ENCODE measurements at places on chromosomes 13 and 19.
A peak's percentile ranks its signal among the peaks of the same experiment; 100 is the strongest.

GRCh38 chr13:37175996-37176395 lies 70.5 kb upstream of the CSNK1A1L start:
- DNase-seq = peak; percentile 21

DNA sequence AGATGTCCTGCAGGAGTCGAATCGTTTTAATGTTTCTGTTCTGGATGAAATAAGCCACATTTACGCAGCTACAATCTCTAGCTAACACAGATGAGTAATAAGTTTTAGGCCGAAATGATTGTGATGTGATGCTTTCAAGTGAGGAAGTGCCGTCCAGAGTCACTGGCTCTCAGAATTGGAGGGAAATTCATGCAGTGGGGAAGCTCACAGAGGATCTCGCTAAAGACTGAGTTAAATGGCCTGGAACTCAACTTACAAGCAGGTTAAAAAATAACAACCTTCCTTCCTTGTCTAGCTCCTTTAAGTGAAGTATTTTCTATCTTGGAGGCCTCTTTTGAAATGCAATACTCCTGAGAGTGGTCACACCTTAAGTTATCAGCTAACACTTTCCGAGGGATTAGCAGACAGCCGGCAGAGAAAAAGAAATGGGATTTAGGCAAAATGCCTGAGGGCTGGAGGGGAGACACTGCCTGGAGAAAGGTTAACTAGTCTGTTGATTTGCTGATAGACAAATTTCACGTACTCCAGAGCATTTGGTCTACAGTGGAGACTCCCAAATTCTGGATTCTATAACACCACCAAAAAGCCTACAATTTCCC lies 74.2 kb downstream of the IRS2 start:
- DNase-seq = peak; percentile 60

- no peak for DNase-seq
Observed at GRCh38 chr13:30113551-30113950, 193.8 kb downstream of the KATNAL1 start.

GRCh38 chr19:3710265-3710812 lies 2.2 kb downstream of the TJP3 start:
- DNase-seq = peak; percentile 59

DNA sequence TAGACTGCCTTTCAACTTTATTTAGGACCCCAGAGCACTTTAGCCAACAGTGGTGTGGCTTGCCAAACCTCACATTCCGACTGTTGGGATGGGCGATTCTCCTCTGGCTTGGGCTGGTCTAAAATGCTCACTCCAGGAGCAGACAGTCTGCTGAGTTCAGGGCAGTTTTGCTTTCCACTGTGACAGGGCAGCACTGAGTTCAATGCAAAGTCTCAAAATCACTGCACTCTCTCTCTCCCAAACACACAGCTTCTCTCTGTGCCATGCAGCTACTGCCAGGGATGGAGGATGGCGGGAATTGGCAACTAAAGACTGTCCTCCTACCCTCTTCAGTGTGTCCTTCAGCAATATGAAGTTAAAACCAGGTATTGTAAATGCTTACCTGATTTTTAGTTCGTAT lies 13.2 kb downstream of the NAPSA start:
- DNase-seq = no peak

GRCh38 chr19:5927441-5927821 lies 13.4 kb downstream of the CAPS start:
- DNase-seq = no peak

DNA sequence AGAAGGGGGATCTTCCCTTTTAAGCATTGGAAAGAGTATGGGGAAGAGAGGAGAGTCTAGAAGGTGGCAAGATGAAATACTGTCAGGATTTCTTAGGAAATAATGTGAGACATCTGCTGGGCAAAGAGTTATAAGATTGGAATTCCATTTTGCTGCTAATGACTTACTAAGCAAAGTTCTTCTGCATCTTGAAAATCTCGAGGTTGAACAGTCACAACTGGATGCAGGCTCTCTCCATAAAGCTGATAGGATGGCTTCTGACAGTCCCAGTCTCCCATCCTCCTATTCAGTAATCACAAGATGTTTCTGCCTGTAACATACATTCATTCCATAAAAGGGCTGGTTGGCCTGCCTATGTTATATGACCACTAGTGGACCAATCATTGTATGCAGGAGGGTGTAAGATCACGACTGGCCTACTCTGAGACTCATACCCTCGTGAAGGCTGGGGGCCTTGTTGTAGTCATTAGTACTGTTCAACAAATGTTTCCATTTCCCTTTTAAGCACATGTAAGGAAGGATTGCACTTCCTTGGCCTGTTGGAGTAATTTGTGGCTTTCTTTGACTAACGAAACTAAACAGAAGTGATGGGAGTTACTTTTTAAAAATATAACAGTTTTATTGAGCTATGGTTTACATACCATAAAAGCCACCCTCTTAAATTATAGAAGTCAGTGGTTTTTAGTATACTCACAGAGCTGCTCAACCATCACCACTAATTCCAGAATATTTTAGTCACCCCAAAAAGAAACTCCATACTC lies 45.0 kb upstream of the TDRD3 start:
- no peak for DNase-seq

- no peak for DNase-seq
Observed at GRCh38 chr13:80572923-80573316, 232.0 kb upstream of the SPRY2 start.

DNA sequence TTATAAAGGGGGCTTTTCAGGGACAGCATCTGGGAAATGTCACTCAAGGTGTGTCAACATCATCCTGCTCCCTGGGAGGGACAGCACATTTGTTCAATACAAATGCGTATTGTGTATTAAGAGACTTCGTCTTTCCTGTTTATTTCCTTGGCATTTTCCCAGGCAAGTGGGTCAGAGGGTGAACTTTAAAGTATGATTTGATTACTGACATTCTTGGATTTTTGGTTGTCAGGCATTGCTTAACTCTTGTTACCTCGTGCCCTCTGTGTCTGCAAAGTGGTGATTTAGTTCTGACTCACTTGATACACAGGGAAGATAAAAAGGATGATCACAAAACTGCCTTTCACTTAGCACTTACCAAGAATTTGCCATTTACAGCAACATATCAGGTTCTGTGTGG lies 292.7 kb downstream of the SUCLA2 start:
- peak; percentile 7 for DNase-seq

GRCh38 chr19:49340865-49341718 lies 5.9 kb downstream of the CD37 start:
- DNase-seq = no peak

DNA sequence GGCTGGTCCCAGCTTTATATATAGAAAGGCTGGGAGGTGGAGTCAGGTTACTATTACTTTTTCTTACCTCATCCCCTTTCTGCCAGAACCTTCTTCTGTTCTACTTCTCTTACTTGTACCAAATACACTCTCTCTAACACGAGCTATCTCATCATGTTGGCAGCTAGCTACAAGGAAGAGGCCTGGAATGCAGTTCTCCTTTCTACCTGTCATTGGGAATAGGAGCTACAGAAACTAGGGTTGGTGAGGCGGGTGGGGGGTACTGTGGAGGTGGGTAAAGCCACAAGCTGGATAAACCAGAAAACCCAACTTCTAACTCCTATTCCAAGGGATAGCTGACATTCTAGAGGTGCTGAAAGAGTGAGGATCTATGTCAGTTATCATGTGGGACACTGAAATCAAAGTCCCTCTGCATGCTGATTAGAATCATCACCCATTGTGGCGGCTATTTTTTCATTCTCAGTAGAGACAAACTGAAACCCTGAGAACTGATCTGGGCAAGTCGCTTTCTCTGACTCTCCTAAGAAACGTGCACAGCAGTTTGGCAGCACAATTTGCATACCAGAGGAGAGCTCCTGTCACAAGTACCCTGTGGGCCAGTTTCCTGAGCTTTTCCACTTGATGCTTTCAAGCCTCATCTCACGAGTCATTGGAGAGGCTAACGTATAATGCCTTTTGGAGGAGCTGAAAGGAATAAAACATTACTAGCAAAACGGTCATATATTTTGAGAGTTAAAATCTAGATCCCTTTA lies 358.1 kb downstream of the ENOX1 start:
- DNase-seq = no peak

DNA sequence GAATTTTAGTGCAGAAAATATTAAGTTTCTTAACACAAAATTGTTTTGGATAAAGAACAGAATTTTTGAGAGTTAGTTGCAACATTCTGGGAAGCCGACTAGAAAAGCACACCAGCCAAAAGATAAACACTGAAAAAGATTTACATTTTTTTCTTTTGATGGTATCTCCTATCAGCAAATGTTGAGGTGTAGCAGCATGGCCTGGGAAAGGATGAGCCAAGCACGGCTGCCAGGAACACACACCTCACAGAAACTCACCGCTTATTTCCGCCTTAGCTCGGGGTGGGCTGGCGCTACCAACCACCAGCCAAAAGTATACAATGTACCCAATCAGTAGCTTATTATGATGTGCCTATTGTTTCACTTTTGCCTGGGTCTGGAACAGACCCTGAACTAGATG lies 134.7 kb downstream of the MIPEP start:
- DNase-seq = no peak

GRCh38 chr19:3027292-3027691 lies 1.8 kb downstream of the TLE2 start:
- no peak for DNase-seq

GRCh38 chr13:112003396-112003795 lies 63.6 kb upstream of the SOX1 start:
- DNase-seq = no peak

- no peak for DNase-seq
Observed at GRCh38 chr19:56132316-56132822, 8.7 kb upstream of the ZNF444 start.

- peak; percentile 52 for DNase-seq
Observed at GRCh38 chr19:54451331-54451871, 2.4 kb downstream of the LENG8 start.

GRCh38 chr19:55439052-55439451 lies 4.0 kb downstream of the SHISA7 start:
- no peak for DNase-seq

DNA sequence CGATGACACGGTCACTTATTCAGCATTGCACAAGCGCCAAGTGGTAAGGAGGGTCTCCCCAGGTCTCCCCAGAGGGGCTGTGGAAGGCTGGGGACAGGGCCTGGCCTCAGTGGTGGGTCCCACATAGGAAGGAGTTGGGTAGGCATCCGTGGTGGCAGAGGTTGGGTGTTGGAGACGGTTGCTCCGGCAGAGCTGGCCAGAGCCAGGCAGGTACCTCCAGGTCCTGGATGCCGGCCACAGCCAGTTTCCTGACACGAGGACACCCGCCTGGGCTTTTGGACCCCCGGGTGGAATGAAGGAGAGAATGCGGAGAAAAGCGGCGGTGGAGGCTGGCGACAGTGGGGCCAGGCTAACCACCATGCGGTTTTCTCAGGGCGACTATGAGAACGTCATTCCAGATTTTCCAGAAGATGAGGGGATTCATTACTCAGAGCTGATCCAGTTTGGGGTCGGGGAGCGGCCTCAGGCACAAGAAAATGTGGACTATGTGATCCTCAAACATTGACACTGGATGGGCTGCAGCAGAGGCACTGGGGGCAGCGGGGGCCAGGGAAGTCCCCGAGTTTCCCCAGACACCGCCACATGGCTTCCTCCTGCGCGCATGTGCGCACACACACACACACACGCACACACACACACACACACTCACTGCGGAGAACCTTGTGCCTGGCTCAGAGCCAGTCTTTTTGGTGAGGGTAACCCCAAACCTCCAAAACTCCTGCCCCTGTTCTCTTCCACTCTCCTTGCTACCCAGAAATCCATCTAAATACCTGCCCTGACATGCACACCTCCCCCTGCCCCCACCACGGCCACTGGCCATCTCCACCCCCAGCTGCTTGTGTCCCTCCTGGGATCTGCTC lies 1.3 kb upstream of the FFAR1 start:
- DNase-seq = no peak

DNA sequence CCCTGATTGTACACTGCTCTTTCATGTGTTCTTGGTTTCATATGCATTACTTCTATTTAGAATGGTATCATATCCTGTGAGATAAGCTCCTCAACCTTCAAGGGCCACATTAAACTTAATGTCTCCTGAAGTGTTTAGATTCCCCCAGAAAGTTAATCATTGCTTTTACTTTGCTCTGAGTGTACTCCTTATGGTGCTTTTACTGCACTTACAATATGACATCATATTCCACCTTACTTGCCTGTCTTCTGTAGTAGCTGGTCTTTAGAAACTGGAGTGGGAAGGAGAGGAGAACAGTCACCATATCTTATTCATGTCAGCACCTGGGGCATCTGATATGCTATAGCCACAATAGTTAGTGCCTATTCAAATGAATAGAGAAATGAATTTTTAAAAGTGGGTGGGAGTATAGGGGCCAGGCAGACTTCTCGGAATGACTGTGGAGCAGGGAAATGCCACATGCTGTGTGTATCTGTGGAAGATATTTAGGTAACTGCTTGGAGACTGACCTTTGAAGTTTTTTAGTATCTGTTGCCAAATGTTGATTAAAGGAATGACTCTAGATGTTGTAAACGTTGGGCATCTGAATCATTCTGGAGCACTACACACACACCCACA lies 40.2 kb downstream of the SLAIN1 start:
- peak; percentile 17 for DNase-seq

DNA sequence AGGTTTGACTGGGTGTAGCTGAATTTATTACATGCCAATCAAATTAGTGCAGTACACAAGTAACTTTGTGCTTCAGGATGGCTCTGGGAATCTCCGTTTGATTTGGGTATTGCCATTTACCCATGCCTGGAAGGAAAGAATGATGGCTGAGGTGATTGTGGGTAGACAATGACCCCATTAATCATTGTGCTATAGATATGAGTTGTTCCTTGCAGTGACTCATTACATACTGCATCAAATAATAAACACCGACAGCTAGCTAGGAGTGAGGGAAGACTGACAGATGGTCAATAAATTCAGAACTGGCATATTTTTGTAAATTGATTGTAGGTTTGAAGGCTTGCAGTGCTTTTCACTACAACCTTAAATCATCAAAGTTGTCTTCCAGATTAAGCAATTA lies 1069.5 kb downstream of the DIAPH3 start:
- no peak for DNase-seq

DNA sequence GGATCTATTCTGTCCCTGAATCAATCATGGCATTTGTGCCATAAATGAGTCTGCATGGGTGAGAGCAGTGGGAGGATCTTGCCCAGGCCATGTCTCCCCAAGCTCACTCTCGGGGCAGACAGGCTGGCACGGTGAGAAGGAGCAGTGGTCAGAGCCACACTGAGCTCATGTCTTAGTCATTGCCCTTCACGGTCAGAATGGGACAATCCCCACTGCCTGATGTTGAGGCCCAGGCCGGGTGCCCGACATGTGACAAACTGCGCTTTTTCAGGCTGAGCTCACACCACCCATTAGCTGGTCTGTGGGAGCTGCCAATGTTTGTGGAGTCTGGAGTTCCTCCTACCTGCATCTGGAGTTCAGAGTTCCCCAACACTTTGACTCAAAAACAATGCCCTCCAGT lies 481.9 kb downstream of the COG6 start:
- DNase-seq = no peak

- DNase-seq = no peak
Observed at GRCh38 chr13:41470196-41470595, 12.8 kb downstream of the RGCC start.

- no peak for DNase-seq
Observed at GRCh38 chr19:39974377-39975155, 3.6 kb downstream of the PSMC4 start.

DNA sequence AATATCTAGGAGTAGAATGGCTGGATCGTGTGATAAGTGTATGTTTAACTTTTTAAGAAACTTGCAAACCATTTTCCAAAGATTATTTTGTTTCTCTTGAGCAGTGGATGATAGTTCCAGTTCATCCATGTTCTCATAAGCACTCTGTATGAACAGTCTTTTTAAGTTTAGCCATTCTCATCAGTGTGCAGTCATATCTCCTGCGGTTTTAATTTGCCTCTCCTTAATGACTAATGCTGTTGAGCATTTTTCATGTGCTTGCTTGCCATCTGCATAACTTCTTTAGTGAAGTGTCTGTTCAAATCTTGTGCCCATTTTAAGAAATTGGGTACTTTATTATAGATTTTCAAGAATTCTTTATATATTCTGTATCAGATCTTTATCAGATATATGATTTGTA lies 58.6 kb downstream of the WASF3 start:
- peak; percentile 3 for DNase-seq
